Stimulated activated CD4-positive, alpha-beta T cell treated with anti-CD3 and anti-CD28 coated beads, Interleukin-12 subunit alpha, Interleukin-12 subunit beta, amount 100 ng/mL, for 48 hours (primary cell): ENCODE measurements at places on chromosomes 5 and 9.

GRCh38 chr5:156735477-156735876 is 114.6 kb upstream of the PPP1R2B start:
- no peak for DNase-seq

GRCh38 chr5:89901346-89901745 is 508.2 kb downstream of the CETN3 start:
- no peak for DNase-seq

- DNase-seq = no peak
These were observed 143.5 kb downstream of the CDK5RAP2 start for GRCh38 chr9:120436446-120436845.

DNA sequence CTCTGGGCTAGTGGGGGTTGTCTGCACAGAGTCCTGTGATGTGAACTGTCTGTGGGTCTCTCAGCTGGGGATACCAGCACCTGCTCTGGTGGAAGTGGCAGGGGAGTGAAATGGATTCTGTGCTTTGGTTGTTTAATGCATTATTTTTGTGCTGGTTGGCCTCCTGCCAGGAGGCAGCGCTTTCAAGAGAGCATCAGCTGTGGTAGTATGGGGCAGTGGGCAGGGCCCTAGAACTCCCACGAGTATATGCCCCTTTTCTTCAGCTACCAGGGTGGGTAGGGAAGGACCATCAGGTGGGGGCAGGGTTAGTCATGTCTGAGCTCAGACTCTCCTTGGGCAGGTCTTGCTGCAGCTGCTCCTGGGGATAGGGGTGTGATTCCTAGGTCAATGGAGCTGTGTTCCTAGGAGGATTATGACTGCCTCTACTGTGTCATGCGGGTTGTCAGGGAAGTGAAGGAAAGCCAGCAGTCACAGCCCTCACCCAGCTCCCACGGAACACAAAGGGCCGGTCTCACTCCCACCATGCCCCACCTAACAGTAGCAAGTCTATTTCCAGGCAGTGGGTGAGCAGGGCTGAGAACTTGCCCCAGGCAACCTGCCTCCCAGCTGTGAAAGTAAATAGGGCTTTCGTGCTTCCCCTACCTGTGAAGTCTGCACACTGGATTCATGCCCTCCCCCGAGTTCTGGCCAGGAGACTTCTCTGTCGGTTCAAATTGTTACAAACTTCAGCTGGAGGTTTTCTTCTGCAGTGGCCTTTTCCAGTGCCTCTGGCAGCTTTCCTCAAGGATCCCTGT is 25.7 kb upstream of the FAM81B start:
- no peak for DNase-seq

DNA sequence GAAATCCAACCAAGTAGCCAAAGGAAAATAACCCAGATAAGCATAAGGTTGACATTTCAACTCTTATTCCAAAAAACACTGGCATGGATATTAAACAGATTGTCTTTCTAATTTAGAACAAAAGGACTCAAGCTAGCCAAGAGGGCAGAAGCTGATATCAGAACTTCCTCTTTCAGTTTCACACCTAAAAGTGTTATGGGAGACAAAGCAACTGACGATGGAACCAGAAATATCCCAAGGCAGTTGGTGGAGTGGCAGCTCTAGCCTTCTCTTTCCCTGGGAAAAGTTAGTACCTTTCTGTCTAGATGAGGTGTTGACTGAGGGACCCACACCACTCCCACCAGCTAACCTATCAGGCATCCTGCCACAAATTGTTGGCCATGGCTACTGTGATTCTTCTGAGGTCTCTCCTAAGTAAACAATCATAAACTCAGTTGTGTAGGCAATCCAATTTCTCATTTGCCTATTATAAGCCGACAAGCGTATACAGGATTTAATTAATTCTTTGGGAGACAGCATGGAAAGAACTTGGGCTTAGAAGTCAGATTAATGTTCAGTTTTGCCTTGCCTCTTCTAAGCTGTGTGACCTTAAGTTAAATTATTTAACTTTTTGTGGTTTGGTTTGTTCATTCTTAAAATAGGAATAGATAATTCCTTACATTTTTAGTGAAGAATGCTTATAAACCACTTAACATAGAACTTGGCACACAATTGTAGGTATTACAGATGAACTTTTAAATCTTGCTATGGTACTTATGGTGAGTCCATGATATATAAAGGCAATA is 110.9 kb upstream of the ADAMTSL1 start:
- no peak for DNase-seq

GRCh38 chr9:3118081-3118480 is 274.2 kb upstream of the PUM3 start:
- no peak for DNase-seq

DNA sequence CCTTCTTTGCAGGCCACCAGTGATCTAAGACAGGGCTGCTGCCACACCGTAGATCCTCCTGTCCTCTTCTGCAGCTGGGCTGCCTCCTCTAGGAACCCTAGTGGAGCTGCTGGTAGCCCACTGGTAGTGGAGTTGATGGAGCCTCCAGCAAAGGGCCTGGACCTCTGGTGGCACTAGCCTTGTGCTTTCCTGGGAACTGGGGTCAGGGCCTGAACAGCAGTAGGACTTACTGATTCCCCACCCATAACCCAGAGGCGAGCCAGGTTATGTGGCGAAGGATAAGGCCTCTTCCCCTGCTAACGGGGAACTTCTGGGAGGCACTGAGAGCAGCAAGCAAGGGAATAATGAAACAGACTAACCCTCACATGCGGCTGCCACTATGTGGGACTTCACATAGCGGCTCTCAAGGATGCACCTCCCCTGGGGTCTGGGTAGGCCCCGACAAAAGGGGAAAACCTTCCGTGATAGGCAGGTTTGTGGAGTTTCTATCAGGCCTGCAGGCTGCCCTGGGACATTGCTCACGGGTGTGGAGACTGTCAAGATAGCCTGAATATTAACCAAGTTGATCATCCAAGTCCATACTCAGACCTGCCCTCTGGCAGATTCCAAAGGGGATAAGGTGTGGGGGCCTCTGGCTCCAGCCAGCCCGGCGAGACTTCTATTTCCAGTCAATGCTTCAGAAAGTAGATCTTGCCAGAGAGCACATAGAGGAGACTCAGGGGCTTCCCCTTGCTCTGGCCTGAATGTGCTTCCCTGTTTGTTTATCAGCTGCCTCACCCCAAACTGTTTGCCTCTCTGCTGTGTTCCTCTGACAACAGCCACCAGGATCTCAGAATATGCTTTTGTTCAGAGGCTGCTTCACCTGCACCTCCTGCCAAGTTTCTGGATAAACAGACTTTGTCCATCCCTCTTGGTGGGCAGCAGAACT is 7.4 kb downstream of the SLC22A4 start:
- DNase-seq = no peak

GRCh38 chr5:34900652-34901051 is 14.7 kb downstream of the RAD1 start:
- DNase-seq = no peak

DNA sequence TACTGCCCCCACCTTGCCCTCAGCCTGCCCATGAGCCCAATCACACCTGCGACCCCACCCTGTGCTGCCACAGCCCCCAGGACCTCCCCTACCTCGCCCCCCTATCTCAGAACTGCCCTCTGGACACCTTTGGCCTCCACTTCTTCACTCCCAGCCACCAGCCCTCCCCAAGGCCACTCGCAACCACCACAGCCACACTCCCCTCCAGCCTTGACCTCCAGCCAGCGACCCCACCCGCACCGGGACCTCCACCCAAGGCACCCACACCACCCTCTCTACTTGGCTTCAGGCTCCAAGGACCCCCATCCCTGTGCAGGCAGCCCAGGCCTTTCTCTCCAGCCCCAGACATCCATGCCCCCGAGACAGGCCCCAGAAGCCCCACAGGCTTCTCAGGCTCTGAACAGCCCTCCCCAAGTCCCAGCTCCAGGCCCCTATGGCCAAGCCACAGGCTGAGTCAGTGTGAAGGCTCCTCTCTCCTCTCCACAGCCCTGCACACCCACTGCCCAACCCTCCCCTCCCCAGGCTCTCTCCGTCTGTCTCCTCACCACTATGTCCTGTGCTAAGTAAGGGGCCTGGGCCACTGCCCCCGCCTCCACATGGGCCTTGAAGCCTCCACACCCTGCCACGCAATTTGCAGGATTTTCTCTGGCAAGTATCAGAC is 2.0 kb downstream of the AK1 start:
- DNase-seq = no peak

GRCh38 chr9:5587024-5587423 is 41.9 kb upstream of the RIC1 start:
- no peak for DNase-seq

DNA sequence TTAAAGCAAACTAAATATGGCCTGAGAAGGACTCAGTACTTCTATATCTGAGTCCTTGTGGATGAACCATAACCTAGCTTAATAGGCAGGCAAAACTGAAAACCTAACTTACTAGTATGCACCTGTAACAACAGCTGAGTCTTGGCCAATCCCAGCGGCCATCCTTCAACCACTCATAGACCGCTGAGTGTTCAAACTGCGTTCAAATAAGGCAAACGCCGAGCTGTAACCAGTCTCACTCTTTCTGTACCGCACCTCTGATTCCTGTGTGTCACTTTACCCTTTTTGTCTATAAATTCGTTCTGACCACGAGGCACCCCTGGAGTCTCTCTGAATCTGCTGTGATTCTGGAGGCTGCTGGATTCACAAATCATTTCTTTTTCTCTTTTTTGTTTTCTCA is 170.5 kb downstream of the COL23A1 start:
- DNase-seq = no peak

- DNase-seq = no peak
These were observed 95.5 kb downstream of the SNX24 start for GRCh38 chr5:122940890-122941289.

DNA sequence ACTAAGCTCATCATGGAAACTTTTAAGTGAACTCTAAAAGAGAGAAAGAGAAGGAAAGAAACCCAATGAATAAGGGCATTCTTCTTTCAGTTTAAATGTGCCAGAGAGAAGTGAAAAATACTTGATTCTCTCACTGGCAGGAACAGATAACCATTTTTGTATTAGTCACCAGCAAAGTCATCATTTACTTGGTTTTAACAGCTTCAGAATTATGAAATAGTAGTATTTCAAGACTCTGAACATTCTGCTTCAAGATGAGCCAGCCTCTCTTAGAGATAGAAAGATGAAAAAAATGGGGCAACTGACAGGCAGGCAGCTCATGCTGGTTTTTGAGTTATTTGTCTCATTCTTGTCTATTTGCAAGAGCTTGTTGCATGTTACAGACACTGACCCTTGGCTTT is 103.5 kb downstream of the GCNT1 start:
- DNase-seq = no peak

GRCh38 chr5:79172269-79172668 is 60.7 kb downstream of the BHMT start:
- no peak for DNase-seq

GRCh38 chr5:68378204-68378820 is 162.8 kb downstream of the PIK3R1 start:
- DNase-seq = no peak

DNA sequence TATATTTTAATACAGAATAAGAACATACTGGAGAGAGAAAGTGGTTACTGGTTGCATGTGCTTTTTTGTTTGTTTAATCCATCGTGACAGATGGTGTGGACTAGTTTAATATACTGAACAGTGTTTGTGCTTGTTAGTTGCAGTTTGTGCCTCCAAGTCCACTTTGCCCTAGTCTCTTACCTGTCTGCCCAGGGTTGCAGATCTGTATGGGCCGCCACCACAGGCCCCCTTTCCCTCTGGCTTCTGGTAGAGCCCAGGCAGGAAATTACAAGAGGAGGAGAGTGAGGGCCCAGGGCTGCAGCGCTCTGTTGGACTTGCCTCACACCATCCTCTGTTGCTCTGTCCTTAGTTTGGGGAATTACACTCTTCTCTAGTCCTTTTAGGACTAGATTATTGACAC is 166.4 kb downstream of the KDM4C start:
- DNase-seq = no peak

GRCh38 chr5:14663734-14664269 is 716 bp upstream of the OTULIN start:
- DNase-seq = peak; percentile 20

DNA sequence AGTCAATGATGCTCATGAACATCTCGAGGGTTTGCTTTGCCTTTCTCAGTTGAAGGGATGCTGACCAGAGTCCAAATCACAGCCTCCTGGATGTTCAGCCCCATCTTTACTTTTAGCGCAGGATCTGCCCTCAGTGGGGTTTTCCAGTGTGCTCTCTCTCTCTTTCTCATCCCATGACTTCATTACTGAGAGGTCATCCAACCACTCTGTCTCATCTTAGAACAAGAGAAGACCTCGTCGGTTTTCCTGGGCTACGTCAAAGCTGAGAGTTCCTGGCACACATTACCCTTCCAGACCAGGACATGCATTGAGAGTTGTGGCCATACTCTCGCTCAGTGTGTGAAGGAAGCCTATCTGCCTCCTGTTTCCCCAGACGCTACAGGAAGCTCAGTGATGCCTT is 47.3 kb downstream of the C9orf152 start:
- DNase-seq = no peak

GRCh38 chr5:52693280-52693679 is 94.4 kb upstream of the ITGA1 start:
- DNase-seq = peak; percentile 9

DNA sequence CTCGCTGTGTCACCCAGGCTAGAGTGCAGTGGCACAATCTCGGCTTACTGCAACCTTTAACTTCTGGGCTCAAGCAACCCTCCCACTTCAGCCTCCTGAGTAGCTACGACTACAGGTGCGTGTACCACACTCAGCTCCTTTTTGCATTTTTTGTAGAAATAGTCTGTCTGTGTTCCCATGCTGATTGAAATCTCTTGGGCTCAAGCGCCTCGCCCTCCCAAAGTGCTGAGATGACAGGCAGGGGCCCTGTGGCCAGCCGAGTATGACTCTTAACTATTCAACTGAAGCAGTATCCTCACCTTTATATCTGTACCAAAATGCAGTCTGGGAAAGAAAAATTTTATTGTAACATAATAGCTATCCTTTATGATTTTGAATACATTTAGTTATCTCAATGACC is 12.2 kb upstream of the NIM1K start:
- DNase-seq = no peak

- DNase-seq = no peak
These were observed 163.7 kb upstream of the GNA14 start for GRCh38 chr9:77811832-77812231.

- DNase-seq = no peak
These were observed 11.6 kb upstream of the AKNA start for GRCh38 chr9:114399381-114399780.

DNA sequence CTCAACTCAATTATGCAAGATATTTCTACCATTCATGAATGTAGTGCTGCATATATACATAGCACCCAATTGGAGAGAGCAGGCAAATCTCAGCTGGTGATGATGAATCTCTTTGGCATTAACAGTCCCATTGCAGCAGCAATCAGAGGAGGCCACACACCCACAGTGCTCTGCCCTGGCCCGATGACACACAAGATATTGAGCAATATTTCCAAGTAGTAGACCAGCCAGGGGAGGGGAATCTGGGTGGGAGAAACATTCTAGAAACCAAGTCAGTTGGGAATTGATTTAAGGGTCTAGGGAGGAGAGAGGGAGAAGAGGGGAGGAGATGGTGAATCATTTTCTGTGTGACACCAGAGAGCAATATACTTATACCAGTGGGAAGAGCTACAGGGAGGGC is 14.9 kb upstream of the C5orf63 start:
- no peak for DNase-seq
